ENCODE measurements at places on chromosomes 6 and 20.

DNA sequence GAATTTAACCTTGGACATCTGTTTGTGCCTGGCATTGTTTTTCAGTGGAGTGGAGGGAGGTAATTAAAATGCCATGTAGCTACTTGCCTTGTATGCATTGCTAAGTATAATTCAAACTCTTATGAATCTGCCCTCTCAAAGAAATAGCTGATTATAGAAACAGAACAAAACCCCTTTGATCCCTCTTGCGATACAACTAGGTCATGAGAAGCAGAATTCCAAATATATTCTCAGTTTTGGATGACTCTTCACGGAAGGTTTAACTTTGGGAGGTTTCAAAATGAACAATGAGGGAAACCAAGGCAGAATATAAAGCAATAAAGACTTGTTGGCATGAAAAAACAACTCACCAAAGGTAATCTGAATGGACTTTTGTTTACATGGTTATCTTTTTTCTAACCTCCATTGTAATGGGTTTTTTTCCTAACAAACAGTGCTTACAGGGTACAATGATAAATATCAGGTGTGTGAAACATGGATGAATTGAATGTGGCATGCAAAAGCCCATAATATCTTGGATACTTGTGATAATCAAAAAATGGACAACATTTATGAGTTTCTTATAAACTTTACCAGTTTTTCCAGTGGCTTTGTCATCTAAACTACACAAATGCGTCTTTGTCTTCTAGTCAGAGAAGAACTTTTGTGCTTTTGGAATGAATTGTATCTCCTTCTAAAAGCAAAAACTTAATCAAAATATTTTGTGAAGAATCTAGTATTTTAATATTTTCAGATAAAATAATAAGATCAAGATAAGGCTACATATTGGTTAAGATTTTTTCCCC is 15.7 kb upstream of the HEY2 start:
- DNase-seq = no peak

- no peak for DNase-seq
Observed at GRCh38 chr6:25064006-25064405, 128.2 kb upstream of the RIPOR2 start.

DNA sequence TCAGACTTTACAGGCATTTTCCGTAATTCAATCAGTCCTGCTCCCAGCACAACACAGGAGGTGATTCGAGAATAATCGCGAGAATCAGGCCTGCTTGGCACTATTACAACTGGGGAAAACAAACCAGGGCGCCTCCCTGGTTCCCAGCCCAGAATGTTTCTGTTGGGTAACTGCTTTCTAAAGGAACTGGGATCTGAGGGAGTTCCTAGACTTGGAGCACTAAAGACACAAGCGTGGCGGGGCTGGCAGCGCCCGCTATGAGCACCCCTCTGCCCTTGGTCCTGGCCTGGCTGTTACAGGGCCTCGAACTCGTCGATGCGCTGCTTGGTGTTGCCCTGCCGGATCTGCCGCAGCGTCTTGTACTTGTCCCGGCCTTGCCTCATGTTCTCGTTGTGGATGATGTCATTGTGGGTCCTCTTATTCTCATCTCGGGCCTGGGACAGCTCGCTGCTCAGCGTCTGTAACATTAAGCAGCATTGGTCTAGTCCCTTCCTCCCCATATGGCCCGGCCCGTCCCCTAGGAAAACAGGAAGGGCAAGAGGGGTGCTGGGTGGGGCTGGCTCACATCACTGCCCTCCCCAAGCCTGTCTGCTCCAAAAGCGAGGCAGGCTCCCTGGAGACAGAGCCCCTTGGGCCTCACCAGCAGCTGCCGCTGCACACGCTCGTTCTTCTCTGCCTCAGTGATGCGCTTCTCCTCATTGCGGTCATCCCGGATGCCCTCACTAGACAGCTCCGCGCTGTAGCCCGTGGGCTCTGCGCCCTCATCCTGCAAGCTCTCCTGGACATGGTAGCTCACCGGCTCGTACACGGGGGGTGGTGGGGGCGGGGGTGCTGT is 52.3 kb downstream of the EZR start:
- no peak for DNase-seq

GRCh38 chr6:1504465-1504864 is 105.2 kb upstream of the FOXC1 start:
- DNase-seq = peak; percentile 69

GRCh38 chr6:14732844-14733757 is 512.8 kb upstream of the JARID2 start:
- DNase-seq = peak; percentile 49

DNA sequence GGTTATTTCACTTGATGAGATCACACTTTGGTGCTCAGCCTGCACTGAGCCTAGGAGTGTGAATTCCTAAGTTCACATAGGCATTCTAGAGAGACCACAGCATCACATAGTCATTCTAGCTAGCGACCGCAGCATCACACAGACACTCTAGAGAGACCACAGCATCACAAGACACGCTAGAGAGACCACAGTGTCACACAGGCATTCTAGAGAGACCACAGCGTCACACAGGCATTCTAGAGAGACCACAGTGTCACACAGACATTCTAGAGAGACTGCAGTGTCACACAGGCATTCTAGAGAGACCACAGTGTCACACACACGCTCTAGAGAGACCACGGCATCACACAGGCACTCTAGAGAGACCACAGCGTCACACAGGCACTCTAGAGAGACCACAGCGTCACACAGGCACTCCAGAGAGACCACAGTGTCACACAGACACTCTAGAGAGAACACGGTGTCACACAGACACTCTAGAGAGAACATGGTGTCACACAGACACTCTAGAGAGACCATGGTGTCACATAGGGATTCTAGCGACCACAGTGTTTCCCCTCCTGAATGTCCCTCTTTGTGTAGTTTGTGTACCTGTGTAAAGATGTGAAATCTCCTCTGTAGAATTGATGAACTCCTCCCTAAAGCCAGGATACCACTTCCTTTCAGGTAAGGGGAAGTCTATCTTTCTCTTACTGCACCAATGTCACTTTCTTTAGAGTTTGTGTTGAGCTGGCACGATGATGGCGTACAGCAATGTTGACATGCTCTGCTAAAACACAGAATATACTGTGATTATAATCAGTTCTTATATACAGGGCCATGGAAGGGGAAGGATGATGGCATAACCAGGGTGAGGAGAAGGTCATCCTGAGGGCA is 169.4 kb downstream of the ZDHHC14 start:
- no peak for DNase-seq

- no peak for DNase-seq
Observed at GRCh38 chr20:61726979-61727378, 338.7 kb downstream of the TAF4 start.

GRCh38 chr6:31734247-31734820 is 2.0 kb downstream of the CLIC1 start:
- no peak for DNase-seq

GRCh38 chr6:80454661-80455365 is 348.3 kb downstream of the BCKDHB start:
- DNase-seq = no peak

DNA sequence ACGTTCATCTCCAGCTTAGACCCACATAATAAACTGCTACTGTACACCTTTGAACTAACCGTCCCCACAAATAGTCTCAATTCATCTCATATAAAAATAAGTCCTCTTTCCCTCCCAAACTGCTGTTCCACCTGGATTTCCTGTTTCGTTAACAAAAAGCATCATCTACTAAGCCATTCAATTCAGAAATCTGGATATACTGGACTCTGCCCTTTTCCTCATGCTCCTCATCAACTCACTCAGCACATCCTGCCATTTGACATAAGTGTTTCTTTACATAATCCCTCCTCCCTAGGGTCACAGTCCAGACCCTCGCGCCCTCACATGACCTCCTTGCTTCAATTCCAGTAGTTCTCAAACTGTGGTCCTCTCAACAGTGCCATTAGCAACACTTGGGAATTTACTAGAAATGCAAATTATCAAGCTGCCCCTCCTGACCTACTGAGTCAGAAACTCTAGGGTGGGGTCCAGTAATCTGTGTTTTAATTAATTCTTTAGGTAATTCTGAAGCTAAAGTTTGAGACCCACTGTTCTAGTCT is 4.5 kb downstream of the MKKS start:
- DNase-seq = no peak

GRCh38 chr6:78462728-78463127 is 404.6 kb upstream of the IRAK1BP1 start:
- no peak for DNase-seq

DNA sequence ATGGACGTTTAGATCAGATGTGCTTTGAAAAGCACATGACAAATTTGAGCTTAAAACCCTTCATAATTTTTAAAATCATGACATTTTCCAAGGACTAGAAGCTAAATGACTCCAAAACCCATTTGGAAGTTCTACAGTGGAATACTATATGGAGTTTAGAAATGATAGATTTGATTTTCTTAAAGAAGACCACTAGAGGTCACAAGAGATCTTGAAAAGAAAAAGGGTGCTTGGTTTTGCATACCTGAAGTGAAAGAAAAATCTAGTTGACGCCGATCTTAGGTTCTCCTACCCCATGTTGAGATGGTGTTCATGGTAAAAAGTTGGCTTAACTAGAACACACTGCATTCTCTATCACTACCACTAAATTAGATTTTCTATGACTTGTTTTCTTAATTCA is 31.5 kb downstream of the CFAP61 start:
- DNase-seq = peak; percentile 81

DNA sequence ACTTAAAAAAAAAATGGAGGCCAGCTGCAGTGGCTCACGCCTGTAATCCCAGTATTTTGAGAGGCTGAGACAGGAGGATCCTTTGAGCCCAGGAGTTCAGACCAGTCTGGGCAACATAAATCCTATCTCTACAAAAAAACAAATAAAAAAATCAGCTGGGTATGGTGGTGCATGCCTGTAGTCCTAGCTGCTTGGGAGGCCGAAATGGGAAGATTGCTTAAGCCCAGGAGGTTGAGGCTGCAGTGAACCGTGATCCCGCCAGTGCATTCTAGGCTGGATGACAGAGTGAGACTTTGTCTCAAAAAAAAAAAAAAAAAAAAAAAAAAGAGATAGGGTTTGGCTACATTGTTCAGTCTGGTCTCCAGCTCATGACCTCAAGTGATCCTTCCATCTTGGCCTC is 29.7 kb downstream of the MYO6 start:
- DNase-seq = no peak

- DNase-seq = no peak
Observed at GRCh38 chr6:86500035-86500434, 437.3 kb upstream of the HTR1E start.

- DNase-seq = no peak
Observed at GRCh38 chr6:37525460-37526357, 26.0 kb upstream of the CCDC167 start.

DNA sequence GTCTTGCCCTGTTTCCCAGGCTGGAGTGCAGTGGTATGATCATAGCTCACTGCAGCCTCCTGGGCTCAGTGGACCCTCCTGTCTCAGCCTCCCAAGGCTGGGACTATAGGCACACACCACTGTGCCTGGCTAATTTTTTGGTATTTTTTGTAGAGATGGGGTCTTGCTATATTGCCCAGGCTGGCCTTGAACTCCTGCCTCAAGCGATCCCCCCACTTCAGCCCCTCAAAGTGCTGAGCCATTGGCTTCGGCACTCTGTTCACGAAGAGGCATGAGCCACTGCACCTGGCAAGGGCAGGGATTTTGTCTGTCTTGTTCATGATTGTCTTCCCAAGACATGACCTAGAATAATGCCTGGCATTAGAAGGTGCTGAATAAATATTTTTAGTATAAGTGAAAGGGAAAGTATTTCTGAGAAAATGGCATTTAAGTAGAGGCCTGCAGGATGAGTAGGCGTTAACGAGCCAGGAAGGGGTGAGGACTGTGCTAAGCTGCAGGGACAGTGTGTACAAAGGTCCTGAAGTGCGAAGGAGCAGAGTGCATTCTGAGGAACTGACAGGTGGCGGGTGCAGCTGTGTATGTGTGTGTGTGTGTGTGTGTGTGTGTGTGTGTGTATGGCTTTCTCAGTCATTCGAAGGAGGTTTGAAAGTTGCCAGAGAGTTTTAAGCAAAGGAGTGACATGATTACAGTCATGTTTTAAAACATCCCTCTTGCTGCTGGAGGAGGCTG is 43.0 kb downstream of the VEGFA start:
- no peak for DNase-seq

GRCh38 chr6:169990095-169991030 is 238.9 kb downstream of the ERMARD start:
- DNase-seq = no peak

- DNase-seq = no peak
Observed at GRCh38 chr6:39706819-39707335, 18.3 kb downstream of the KIF6 start.

DNA sequence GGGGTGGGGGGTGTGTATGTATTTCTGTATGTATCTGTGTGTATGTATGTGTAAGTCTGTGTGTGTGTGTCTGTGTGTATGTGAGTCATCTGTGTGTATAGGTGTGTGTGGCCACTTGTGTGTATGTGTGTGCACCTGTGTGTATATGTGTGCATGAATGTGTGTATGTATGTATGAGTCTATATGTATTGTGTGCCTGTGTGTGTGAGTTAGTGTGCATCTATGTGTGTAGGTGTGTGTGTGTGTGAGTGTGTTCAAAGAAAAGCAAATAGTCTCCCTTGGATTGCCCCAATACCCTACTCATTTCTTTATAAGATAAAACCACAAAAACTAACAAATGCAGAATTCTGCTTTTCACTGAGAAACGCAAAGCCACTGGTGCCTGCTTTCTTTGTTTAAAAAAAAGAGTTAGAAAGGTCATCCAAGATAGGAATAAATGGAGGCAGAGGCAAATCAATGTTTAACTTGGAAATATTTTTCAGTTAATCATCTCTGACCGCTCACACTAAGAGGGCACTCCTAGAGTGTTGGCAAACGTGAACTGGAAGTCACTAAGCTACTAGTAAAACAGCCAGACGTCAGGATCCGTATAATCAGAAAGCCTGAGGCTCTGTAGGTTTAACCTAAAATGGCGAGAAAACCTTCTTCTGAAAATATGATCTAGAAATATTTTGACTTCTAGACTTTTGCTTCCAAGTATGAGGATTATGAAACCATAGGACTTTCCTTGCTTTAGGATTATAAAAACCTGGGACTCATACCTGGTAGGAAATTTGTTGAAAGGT is 37.4 kb upstream of the JAG1 start:
- no peak for DNase-seq
